ENCODE measurements at places on chromosomes 16 and 17.
A peak's percentile ranks its signal among the peaks of the same experiment; 100 is the strongest.

- peak; percentile 93 for DNase-seq
These were observed at the start of gene NCOR1 for GRCh38 chr17:16215273-16215964. Gene NCOR1, minus strand, starts transcription at chr17:16215534. Its CDS starts 20,965 bp downstream, at chr17:16194569.

- no peak for DNase-seq
These were observed 964.4 kb upstream of the GOT2 start for GRCh38 chr16:59698346-59699020.

- DNase-seq, result no peak
These were observed 36.7 kb downstream of the STAT5A start for GRCh38 chr17:42325026-42325425.

- no peak for DNase-seq
These were observed 2.1 kb downstream of the MC1R start for GRCh38 chr16:89920723-89921122.

DNA sequence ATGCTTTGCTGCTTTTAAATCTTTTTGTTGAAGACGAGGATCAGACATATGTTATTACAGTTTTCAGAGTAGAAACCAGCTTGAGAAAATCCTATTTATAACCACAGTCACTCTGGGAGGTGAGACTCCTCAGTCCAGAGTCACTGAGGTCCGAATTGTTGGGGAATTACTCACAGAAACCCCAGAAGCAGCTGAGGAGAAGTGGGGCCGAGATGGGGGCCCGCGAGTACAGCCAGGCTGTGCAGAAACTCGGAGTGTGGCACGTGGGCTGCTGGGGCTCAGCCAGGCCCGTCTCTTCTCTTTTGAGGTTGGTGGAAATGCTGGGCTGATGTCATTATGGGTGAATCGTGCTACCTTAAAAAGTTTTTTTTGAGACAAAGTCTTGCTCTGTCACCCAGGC is 14.4 kb upstream of the GNG13 start:
- DNase-seq, result no peak

DNA sequence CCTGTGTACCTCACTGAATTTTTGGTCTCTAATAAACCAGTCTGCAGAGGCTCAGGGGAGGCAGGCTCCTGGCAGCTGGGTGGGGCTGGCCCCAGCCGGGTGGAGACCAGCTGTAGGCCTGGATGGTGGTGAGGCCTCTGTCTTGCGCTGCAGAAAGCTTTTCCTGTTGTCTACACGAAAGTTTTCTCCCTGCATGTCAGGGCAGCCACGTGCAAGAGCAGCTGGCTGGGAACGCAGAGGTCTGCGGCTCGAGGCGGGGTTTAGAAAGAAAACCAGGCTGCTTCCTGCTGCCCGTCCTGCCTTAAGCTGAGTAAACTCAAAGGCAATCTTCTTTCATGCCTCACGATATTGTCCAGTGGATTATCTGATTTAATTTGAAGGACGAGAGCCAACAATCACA is 2.4 kb downstream of the SERPINF1 start:
- DNase-seq, result peak; percentile 35

- no peak for DNase-seq
These were observed 2.9 kb downstream of the RNASEK start for GRCh38 chr17:7014995-7015958.

DNA sequence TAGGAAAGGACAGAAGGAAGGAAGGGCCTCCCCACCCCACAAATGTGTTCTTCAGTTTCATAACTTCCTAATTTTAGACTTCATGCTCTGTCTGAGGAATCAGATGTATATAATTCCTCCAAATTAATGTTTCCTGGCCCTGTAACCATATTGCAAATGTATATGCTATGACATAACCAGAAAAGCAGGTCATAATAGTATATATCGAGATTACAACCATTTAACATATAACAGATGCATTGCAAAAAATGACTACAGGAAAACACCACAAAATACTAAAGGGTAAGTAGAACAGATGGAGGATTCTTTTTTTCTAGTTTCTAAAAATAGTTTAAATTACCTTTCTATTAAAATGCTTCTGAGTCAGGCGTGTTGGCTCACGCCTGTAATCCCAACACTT is 3.1 kb upstream of the EXOC7 start:
- DNase-seq, result no peak

- peak; percentile 52 for DNase-seq
These were observed 35.2 kb downstream of the LRRC75A start for GRCh38 chr17:16456742-16457316.

- DNase-seq, result no peak
These were observed 43.5 kb upstream of the MNT start for GRCh38 chr17:2444382-2444781.

DNA sequence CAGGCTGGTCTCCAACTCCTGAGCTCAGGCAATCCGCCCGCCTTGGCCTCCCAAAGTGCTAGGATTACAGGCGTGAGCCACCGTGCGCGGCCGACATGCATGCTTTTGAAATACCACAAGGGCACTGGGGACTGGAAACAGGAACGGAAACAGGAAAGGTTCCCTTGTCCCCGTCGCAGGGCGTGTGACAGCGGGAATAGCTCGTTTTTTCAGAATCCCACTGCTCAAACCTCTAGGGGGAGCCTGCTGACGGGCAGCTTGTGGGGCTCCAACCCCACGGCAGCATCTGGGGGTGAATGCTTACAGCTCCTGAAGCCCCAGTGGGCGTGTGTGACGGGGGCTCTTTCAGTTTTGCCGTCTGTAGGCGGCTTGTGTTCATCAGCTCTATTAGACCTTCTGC is 18.8 kb upstream of the ASGR2 start:
- peak; percentile 39 for DNase-seq

DNA sequence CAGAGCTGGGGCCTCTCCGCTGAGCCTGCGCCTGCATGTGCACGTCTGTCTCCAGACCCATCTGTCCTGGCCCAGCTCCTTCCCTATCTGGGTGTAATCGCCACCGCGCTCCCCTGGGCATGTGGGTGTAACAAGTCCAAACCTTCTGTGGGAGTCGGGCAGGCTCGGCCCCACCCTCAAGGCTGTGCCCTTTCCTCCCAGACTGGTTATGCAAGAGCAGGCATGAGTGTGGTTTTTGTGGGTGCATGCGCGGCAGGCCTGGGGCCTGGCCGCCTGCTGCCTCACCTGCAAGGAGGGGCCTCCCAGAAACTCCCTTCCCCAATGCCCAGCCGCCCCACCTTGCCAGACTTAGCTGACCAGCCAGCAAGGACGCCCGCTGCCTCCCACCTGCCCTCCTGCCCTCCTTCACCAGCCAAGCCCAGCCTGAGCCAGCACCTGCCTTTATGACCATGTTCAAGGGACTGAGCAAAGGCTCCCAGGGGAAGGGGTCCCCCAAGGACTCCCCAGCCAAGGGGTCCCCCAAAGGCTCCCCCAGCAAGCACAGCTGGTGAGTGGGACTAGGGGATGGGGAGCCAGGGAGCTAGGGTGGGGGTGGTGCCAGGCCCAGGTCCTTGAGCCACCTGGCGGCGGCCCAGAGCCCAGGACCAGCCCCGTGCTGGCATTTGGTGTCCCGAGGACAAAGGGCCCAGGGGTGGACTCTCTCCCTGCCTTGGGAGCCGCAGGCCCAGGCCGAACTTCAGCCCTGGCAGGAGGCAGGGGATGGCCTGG is at the start of gene EVPLL:
TSS of gene EVPLL (plus strand) at position 342 of the 768 bp plus-strand sequence. CDS start 3,160 bp downstream, outside the sequence.
- no peak for DNase-seq

DNA sequence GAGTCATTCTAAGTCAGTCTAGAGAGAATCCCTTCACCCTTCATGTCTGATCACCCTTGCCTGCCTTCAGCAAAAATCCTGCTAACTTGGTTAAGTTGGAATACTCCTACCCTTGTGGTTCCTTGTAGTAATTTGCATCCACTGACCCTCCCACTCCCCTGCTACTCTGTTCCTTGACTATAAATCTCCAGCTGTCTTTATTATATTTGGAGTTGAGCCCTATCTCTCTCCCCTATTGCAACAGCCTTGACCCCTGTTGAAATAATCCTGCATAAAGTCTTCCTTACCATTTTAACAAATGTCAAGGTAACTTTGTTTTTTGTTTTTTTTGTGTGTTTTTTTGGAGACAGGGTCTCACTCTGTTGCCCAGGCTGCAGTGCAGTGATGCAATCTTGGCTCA is 590.1 kb downstream of the WWOX start:
- no peak for DNase-seq

DNA sequence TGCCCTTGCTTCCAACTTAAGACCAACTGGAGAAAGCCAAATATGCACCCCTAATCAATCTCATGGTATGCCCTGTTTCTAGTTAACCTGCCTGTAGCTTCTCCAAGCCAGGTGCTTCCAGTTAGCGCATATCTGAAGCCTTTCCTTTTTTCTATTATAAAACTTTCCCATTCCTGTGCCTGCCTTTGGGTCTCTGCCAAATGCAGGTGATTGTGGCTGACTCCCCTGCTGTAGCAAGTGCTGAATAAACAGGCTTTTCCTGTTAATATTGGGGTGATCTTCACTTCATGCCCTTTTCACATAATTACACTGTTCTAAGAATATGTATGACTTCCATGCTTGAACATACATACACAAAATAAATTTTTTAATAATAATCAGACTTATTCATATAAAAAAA is 207.4 kb downstream of the TANC2 start:
- DNase-seq, result no peak

DNA sequence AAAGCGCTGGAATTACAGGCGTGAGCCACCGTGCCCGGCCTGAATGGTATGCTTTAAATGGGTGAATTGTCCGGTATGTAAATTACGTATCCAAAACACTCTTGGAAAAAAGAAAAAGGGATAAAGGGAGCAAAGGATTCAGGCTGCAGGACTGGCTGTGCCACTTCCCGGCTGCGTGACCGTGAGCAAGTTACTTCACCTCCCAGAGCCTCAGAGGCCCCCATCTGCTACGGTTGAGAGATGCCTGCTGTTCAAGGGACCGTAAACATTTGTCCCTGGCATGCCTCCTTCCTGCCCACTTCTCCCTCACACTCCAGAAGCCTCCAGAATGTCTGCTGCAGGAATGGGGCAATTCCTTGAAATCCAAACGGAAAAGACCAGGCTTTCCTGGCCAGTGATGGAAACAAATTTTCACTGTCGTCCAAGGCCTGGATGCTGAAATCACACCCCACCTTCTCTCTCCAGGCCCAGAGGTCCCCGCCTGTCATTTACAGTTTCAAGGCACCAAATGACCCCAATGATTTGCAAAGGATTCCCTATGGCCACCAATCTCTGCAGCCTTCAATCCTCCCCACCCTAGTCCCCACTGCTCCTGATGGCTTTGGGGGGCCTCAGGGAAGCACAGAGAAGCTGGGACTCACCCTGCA is 22.9 kb upstream of the LITAF start:
- DNase-seq, result peak; percentile 11

DNA sequence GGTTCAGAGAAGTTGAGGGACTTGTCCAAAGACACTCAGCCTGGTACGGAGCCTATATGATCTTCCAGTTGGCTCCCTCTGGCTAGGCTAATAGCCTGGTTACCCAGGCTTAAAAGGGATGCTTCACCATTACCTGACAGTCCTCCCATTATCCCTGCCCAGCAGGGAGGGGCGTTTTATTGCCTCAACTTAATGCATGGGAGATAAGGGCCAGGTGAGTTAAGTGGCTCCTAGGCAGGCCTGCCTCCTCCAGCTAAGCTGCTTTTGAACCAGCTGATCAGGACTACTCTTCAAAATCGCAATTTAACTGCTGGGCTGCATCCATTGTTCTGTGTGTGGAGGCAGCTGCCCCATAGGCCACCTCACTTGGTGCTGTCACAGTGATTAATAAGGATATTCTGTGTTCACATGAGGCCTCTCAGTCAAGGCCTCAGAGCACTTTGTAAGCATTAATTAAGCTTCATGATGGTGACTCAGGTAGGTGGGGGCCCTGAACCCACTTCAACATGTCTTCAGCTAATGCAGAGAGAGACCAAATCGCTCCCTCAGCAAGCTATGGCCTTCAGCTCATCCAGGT is 27.9 kb downstream of the SMPD3 start:
- DNase-seq, result no peak

GRCh38 chr16:61014869-61015268 is 1021.4 kb downstream of the CDH8 start:
- DNase-seq, result no peak

DNA sequence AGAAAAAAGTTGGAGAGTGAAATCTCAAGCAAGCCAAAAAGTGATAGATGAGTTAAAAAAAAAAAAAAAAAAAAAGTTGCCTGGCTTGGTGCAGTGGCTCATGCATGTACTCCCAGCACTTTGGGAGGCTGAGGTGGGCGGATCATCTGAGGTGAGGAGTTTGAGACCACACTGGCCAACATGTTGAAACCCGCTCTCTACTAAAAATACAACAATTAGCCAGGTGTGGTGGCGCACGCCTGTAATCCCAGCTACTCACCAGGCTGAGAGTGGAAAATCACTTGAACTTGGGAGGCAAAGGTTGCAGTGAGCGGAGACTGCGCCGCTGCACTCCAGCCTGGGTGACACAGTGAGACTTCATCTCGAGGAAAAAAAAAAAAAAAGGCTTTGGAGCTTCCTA is 668.8 kb downstream of the WWOX start:
- no peak for DNase-seq

GRCh38 chr17:61029181-61029580 is 351.5 kb downstream of the BCAS3 start:
- no peak for DNase-seq

DNA sequence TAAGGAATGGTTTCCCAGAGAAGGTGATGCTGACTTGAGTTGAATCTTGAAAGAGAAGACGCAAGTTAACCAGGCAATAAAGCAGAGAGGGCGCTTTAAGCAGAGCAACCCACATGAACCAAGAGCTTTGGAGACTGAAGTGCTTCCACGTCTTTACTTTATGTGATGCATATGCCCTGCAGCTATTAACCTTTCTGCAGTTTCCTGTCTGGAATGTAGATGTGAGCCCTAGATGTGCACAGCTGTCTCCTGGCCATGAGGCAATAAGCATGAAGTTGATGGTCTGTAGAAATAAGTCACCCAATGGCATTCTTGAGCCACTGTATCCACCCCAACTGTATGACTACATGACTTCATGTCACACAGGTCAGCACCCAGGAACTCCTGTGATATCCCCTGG is 5.7 kb upstream of the CHST4 start:
- no peak for DNase-seq

GRCh38 chr16:10300905-10301304 is 85.0 kb upstream of the ATF7IP2 start:
- DNase-seq, result no peak

GRCh38 chr16:35510701-35511100 is 2051.3 kb downstream of the TP53TG3F start:
- DNase-seq, result no peak

- peak; percentile 6 for DNase-seq
These were observed 16.4 kb downstream of the IGF2BP1 start for GRCh38 chr17:49013311-49014213.

DNA sequence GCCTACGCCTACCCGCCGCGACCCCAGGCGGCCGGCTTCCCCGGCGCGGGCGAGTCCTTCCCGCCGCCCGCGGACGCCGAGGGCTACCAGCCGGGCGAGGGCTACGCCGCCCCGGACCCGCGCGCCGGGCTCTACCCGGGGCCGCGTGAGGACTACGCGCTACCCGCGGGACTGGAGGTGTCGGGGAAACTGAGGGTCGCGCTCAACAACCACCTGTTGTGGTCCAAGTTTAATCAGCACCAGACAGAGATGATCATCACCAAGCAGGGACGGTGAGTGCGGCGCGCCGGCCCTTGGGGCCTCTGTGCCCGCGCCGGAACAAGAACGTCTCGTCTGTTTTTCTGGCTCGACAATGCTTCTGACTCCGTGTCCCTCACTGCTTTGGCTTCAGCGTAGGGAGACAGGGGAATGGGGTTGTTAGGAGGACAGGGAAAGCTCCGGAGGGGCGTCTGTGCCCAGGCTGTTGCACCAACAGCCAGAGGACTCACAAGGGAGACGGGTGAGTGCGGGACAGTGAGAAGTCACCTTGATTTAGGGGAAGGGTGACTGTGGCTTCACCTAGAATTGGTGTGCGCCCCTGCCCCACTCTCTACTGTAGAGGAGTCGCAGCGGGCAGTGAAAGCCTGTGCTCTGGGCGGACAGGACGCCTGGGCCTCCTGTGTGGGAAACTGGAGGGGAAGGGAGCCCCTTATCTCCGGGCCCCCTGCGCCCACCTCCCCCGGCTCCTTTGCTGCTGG is 806 bp downstream of the TBX21 start:
- DNase-seq, result no peak

- DNase-seq, result peak; percentile 95
These were observed at the start of gene NRN1L for GRCh38 chr16:67884684-67885083. Gene NRN1L, plus strand, starts transcription at chr16:67884885. Its CDS starts 19 bp downstream, at chr16:67884904.

Measured in head of caudate nucleus (tissue), 42 donors.